ENCODE measurements at places on chromosomes 7 and 10. TPM values are rescaled to one million over a fixed set of nuclear protein-coding genes. Genes with fewer than 3 reads are reported as not detected.

DNA sequence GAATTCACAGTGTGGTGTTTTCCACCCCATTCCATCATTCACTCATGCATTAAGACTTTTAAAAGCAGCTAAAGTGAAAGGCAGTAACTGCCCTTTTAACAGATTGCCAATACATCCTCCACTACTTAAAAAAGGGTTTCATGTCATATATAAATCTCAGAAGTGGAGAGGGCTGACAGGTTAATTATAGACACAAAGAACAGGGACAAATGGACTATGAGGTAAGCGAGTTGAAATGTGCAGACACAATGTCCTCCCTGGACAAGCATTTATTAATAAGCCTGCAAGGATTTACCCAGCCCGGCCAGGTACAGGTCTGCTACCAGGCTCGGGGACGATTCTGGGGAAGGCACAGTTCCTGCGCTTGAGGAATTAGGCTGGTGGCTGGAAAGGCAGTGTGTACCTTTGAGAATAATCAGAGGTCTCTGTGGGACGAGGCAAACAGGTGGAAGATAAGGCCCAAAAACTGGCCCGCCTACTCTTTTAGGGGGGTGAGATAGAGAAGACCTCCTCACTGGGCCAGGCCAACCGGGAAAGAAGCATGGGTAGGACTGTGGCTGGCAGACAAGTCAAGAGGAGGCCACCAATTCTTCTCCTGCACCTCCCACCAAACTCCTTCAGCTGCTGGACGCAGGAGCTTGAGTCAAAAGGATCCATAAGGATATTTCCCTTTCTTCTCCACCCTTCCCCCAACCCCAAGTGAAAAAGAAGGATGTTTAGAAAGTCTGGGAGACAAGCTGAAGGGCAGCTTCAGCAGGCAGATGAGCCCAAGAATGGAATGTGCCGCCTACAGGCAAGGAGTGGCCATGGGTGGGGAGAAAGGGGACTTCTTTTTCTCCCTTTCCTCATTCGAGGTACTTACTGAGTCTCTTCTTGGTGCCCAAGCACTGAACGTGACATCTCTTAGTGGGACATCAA, 1.5 kb downstream of the PDLIM1 start:
- no peak for DNase-seq

DNA sequence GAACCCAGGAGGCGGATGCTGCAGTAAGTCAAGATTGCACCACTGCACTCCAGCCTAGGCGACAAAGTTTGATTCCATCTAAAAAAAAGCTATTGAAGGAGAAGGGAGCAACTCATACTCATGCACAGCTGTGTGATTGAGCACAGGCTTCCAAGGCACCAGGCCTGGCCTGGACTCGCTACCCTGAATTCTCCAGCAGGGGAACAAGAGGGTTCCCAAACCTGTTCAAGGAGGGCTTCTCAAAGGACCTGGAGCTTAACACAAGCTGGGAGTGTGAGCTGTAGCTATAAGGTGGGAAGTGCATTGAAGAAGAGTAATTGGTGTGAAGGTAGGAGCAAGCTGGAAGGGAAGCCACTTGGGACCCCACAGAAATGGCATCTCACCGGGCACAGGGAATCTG, 15.1 kb upstream of the DDIT4 start:
- DNase-seq = no peak

DNA sequence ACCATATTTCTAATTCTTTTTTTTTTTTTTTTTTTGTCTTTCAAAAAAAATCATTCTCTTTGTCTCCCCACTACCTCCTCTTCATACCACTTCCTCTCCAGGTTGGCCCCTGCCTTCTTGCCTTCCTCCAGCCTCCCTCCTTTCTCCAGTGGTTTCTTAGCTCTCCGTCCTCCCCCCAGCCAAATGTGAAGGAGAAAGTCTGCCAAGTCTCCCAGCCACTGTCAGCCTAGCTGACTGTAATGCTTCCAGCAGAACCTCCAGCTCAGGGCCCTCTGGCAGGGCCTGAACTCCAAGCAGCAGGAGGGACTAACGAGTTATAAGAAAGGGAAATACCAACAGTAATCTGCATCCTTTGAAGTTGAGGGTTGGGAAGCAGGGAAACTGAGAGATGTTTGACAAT, 35.5 kb upstream of the BICC1 start:
- no peak for DNase-seq

GRCh38 chr7:57775396-57776088, 325.6 kb downstream of the ZNF716 start:
- no peak for DNase-seq

GRCh38 chr10:23974746-23975272, 234.1 kb upstream of the KIAA1217 start:
- DNase-seq = no peak

- no peak for DNase-seq
Observed at GRCh38 chr10:76644476-76644875, 993.1 kb downstream of the KCNMA1 start.

- DNase-seq = no peak
Observed at GRCh38 chr7:143042790-143043271, 9.3 kb upstream of the OR6V1 start.

- no peak for DNase-seq
Observed at GRCh38 chr7:32227746-32228145, 157.5 kb upstream of the PDE1C start.

DNA sequence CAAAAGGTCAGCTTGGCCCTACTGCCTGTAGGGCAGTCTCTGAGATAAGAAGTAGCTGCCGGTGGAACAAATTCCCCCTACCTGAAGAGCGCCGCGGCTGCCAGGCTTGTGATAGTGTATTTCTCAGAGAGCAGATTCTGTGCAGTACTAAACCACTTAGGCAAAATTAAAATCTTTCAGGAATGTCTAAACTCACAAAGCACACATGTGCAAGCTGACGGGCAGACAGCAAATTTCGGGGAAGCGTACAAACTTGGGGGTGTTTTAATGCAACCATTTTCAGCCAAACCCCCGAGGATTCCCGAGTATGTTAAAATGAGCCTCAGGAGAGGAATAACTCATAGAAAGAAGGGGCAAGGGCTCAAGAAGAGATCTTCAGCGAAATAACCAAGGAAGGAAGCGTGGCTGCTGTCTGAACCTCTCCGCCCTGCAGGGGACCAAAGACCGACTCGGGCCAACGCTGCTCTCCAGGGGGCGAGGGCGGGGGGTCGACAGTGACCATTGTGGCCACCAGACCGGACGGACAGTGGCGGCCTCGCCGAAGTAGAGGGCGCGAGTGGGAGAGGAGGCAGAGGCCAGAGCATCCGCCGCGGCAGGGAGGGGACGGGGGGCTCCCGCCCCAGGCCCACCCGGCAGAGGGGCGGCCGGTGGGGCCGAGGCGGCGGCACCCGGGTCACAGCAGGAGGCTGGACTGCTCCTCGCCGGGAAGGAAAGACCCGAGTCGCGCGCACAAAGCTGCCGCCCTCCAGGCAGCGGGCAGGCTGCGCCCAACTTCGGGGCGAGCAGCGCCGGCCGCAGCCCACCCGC, 819 bp downstream of the HYCC1 start:
- DNase-seq = peak; percentile 86

GRCh38 chr7:8260871-8261694, 884 bp downstream of the ICA1 start:
- peak; percentile 70 for DNase-seq

DNA sequence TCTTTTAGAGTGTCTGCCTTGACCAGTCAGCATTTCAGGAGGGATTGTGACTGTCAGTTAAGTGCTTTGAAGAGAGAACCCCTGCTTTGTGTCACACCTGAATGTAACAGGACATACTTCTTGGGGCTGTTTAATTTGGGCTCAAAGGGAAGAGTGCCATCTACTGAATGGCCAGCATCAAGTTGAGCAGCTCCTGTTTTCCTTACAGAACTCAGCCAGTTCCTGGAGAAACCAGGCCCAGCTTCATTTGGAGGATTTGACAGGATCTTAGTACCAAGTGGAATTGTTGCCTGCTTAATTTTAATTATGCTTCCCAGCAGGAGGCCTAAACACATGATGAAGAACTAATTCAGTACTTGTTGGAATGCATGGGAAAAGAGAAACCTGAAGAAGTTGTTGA, 8.3 kb downstream of the ADD3 start:
- no peak for DNase-seq

- DNase-seq = no peak
Observed at GRCh38 chr10:125399289-125399688, 238.9 kb upstream of the CTBP2 start.

- peak; percentile 75 for DNase-seq
Observed at GRCh38 chr10:131651674-131652437, 249.0 kb upstream of the PPP2R2D start.

- no peak for DNase-seq
Observed at GRCh38 chr10:115049960-115050359, 43.2 kb upstream of the ATRNL1 start.

DNA sequence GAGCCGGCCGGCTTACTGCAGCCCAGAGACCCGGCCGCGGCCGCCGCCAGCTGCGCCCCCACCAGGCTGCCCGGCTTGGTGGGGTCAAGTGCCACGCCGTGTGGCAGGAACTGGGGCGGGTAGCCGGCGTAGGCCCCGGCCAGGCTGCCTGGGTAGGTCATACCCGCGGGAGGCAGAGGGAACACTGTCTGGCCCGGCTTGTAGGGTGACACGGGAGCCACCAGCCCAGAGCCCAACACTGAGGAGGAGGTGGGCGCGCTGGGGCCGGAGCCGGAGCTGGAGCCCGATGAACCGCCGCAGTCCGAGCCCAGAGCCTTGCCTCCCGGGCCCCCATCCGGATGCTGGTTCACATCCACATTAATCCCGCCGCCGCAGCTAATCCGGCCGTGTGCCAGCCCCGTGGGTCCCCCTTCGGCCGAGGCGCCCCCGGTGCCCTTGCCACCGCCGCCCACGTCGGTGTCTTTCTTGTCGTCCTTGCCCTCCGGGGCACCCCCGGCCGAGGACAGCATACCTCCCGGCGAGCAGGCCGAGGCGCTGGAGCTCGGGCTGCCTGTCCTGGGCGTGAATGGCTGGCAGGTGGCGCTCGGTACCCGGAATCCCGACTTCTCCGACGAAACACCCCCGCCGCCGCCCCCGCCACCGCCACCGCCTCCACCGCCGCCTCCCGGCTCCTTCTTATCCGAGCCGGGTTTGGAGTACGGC, 2.0 kb downstream of the ZNF503 start:
- peak; percentile 89 for DNase-seq

DNA sequence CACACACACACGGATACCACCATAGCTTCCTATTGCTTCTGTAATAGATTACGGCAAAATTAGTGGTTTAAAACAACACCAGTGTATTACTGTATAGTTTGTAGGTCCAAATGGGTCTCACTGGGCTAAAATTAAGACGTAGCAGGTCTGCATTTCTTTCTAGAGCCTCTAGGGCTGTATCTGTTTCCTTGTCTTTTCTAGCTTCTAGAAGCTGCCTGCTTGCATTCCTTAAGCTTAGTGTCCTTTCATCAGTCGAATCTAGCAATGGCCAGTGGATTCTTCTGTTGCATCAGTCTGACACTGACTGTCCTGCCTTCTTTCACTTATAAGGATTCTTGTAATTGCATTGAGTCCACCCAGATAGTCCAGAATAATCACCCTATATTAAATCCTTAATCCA, 882.3 kb downstream of the PCDH15 start:
- no peak for DNase-seq

DNA sequence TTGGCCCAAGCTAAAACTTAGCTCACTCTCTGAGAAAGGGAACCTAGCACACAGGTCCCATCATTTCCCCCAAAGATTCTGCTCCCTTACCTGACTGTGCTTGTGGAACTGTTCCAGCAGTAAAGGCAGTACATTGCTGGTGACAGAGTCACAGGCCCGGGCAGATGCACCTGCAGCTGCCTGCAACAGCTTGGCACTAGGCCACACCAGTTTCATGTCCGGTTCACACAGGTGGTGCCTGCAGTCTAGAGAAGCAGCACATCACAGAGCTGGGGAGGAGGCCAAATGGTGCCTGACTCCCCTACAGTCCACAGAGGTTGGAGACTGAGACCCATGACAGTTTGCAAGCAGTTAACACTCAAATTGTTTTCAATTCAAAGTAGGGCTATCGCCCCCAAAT, 22.2 kb downstream of the ZDHHC16 start:
- DNase-seq = no peak

DNA sequence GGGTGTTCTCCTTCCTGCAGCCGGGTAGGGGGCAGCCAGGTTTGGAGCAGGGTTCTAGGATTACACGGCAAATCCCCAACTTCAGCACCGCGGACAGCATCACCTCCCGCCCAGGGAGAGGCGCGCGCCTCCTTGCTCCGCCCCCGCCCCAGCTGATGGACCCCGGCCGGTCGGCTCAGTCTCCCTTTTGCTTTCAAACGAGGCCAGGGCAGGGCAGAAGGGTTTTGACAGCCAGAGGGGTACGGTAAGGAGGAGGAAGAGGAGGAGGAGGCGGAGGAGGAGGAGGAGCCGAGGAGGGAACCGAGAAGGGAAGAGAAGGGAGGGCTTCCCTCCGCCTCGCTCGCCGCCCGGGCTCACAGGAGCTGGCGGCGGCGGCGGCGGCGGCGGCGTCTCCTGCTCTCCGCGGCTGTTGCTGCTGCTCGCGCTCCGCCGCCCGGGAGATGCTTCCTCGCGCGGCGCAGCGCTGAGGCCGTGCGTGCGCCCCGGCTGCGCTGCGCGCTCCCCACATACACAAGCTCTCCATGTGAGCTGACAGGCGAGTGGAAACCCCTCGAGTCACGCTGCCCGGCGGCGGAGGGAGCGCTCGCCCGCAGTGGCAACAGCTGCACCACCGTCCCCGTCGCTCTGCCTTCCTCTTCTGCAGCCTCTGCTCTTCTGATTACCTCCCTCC, 615 bp upstream of the CNTNAP2 start:
- DNase-seq = no peak

DNA sequence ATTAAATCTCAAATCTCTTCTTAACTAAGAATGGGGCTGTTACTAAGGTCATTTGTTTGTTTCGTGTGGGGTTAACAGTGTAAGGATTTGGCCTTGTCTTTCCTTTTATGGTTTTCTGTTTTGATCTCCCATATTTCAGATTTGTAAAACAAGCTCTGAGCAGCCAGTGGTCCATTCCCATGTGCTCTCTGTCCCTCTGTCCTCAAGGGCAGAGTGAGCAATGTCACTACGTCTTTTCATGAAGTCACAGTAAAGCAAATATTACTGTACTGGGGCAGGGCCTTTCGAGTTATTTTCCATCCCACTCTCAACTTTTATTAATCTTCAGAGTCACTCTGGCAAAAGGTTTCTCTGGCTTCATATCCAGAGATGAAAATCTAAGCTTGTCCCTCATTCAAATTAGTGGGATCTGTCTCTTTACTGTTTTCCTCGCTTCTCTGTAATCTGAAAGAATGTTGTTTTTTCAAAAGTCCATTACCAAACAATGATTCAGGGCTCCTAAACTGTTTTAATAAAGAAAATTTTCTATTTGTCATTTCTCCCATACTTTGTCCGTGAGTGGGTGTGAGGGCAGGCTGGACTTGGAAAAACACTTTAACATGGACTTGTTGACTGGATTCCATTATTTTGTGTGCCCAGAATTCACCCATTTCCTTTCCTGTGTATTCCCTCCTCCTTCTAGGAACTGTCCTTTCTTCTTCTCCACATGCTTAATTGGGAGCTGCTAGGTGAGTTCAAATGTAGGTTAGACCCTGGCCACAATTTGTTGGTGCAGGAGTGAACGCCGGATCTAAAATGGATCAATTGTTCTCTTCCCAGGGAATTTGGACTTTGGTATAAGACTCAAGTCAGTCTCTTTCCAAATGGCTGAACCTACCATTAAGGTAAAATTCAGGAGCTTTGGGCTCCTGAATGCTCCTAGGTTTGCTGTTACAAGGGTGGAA, 42.1 kb upstream of the NAMPT start:
- no peak for DNase-seq

The PTPRN2 gene
- 1.5 TPM for total RNA-seq

The EFCAB10 gene
- not detected for total RNA-seq

The MLXIPL gene
- 1.9 TPM for total RNA-seq

The GPR22 gene
- total RNA-seq = not detected

The SPDYE2 gene
- 0.64 TPM for total RNA-seq

The HTR5A gene
- not detected for total RNA-seq

The HABP2 gene
- not detected for total RNA-seq

The TCERG1L gene
- total RNA-seq = 0.59 TPM

The HMX2 gene
- not detected for total RNA-seq

The CASP2 gene
- total RNA-seq = 23.1 TPM

The ABCC2 gene
- 4.4 TPM for total RNA-seq

The CYP3A4 gene
- 2.3 TPM for total RNA-seq

Data from suprapubic skin (tissue), 4 donors.